ENCODE measurements at places on chromosomes 1 and 21.

DNA sequence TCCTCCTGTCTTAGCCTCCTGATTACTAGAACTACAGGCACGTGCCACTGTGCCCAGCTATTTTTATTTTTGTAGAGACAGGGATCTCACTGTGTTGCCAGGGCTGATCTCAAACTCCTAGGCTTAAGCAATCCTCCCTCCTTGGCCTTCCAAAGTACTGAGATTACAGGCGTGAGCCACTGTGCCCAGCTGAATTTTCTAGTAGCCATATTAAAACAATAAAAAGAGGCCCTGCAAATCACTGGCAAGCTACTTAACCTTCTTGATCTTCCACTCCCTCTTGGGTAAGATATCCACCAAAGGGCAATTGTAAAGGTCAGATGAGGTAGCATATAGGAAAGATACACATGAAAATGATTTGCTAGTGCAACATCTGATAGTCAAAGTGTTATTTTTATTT lies 65.6 kb upstream of the SRSF10 start:
- no peak for DNase-seq

DNA sequence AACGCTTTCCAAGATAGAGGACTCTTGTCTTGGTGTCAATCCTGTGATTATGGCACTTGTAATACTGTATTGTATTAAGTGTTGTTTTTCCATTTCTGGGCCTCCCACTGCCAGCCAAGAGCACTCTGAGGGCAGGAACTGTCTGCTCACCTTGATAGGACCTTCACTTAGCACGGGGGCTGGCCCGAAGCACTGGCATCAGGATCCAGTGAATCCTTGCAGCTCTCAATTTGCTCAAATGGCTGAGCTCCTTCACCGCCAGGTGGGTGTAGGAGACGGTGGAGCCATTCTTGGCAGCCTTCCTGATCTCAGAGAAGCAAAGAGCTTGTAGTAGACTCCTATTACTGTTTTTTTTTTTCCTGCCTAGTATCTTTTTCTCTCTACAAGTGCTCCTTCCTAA lies 17.7 kb downstream of the MECR start:
- DNase-seq, result no peak

DNA sequence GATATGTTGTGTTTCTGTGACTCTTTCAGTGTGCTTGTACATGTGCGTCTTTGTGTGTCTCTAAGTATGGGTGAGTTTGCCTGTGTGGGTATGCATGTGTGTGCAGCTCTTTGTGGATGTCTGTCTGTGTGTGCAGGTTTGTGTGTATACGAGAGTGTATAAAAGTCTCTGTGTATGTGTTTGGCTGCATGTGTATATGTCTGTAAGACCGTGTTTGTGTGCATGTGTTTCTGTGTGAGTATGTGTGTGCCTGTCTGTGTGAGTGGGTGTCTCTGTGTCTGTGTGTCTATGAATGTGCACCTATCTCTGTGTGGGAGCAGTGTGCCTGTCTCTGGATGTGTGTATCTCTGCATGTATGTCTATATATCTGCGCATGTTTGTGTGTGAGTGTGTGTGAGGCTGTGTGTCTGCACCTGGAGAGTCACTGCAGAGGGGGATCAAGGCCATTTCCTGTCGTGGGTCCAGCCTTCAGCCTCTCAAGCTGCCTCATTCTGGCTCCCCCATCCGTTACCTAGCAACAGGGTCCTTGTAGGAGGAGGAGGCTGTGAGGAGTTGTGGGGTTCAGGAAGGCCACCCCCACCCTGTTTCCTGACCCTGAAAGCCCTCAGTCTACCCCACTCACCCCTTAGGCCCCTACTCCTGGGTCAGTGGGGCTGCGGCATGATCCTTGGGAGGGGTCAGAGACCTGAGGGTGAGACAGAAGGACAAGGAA lies 10.4 kb downstream of the FGR start:
- DNase-seq, result no peak

DNA sequence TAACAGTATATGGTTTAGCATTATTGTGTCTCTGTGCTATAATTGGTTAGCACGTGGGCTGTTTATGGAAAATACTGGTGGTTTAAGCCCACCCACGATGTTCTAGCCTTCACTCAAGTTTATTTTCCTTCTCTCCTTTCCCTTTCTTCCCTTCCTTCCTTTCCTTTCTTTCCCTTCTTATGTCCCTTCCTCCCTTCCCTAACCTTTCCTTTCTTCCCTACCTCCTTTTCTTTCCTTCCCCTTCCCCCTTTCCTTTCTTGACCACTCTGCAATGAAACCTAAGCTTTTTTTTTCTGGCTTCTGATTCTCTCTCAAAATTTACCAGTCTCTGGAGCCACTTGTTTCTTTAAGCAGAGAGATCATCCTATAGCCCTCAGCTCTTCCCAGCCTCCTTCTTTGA lies 13.4 kb upstream of the S100A10 start:
- DNase-seq, result no peak

GRCh38 chr21:38985568-38986378 lies 180.0 kb downstream of the ETS2 start:
- DNase-seq, result no peak

- DNase-seq, result no peak
Observed at GRCh38 chr1:14875524-14876509, 277.3 kb downstream of the KAZN start.

GRCh38 chr1:993379-993995 lies 6.4 kb downstream of the HES4 start:
- DNase-seq, result no peak
